ENCODE measurements at places on chromosomes 6 and 20.

DNA sequence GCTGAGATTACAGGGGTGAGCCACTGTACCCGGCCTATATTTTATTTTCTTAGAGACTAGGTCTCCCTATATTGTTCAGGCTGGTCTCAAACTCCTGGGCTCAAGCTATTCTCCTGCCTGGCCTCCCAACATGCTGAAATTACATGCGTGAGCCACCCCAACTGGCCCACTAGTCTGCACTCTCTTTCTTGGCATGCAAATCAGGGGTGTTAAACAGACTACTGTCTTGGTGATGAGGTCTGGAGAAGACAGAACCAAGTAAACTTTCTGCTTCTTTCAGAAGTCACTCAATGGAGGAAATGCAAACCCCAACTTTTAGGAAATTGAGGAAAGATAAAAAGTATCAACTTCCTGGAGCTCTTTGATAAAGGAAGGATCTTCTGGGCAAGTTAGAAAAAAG lies 8.0 kb upstream of the TUBB2B start:
- ATAC-seq: no peak

DNA sequence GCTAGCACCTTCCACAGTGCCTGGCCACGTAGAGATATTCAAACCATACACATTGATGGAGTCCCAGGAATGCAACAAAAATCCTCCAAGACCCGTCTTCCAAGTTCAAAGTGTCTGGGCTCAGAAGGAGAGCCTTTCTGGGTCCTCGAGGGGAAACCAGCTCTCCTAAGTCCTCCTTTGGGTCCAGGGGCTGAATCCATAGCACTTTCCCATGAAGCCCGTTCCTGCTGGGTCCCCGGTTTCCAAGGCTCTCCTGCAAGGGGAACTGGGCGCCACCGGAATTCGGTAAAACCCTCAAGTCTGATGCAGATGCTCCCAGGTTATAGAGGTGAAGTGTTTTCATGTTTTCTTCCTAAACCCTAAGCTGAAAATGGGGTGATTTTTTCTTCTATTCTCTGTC lies 101.2 kb upstream of the SNX9 start:
- no peak for ATAC-seq

- ATAC-seq: peak; percentile 87
These were observed 52.1 kb downstream of the RNASET2 start for GRCh38 chr6:166904101-166904746.

DNA sequence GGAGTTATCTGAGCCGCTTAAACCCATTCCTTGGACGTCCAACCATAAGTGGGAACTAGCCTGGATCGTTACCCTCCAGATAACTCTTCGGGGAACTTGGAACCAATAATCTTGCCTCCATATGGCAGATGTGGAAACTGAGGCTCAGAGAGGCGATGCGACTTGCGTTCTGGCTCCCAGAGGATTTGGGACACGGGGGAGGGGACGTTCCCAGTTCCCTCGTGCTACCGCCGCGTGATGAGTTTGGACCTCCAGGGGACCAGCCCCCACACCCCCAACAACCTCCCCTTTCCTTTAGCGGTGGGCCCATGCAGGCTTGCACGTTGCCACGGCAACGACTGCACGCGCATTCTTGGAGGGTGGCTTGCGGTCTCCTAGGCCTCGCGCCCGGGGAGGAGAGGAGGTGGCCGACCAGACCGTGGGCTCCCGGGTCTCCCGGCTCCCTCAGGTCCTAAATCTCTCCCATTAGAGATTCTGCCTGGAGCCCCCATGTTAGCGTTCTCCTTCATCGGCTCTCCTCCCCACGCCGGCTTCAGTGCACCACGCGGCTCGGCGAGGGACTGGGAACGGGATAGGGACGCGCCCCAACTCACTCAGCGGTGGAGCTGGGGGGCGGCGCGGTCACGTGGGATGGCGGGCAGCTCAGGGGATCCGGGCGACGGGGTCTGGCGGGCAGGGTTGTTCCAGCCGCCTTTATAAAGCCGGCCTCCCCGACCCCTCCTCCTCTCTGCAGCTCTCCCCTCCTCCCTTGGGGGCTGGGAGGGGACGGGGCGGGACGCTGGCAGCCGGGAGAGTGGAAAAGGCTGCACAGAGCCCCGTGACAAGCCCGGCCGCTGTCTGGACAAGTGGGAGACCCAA lies at the start of gene PLTP:
Gene PLTP (minus strand): TSS at position 670 of the 858 bp plus-strand sequence. CDS start 703 bp downstream, outside the sequence.
- peak; percentile 25 for ATAC-seq

GRCh38 chr6:143746202-143747119 lies 68.7 kb downstream of the PHACTR2 start:
- ATAC-seq: no peak

- ATAC-seq: no peak
These were observed 665.1 kb downstream of the RNF144B start for GRCh38 chr6:19052219-19052618.

Measured in motor neuron (in vitro differentiated cells).